ENCODE measurements at places on chromosomes 16 and 17.

DNA sequence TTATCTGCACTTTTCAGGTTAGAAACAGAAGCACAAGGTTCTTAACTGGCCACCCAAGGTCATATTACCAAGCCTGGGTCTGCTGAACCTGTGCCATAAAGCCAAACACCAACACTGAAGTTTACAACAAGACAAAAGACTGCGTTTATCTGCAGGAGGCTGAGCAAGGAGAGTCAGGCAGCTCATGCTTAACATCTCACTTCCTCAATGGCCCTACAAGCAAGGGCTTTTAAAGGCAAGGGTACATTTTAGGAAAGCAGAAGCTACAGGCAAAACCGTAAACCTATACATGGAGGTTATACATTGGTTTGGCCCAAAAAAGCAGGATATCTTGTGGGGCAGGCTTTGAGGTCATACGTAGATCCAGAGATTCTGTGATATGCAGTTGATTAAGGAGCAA lies 91.2 kb downstream of the GNAO1 start:
- no peak for DNase-seq

- DNase-seq = no peak
These were observed 45.5 kb downstream of the TBC1D16 start for GRCh38 chr17:79990051-79990592.

DNA sequence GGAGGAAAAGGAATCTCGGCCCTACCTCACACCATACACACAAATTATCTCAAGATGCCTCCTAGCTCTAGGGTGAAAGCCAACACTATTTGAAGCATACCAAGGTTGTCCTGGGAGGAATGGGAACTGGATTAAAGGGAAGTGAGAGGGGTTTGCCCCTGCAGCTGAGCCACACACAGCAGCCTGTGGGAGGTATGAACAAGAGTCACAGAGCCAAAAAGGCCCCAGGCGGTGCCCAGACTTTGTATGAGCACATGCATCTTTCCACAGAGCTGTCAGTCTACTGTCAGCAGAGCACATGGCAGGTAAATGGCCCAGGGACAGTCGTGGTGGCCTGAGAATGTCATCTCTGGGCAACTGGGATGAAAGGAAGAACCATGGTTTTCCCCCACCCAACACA lies 31.0 kb upstream of the RCVRN start:
- no peak for DNase-seq

- DNase-seq = no peak
These were observed 5.0 kb downstream of the SPDYE4 start for GRCh38 chr17:8753136-8753975.

DNA sequence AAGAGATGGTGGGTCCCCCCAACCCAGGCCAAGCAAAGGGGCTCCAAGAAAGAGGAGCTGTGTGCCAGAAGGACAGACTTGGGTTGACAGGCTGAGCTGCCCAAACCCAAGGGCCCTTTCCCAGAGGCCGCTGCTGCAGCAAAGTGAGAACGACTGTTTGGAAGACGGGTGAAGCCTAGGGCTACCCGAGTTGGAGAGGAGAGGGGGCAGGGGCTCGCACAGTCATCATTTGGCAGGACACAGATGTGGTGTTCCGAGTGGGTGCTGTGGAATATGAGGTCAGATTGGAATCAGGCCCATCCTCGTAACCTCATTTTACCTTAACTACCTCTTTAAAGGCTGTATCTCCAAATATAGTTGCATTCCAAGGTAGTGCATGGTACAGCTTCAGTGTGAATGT lies 5.3 kb upstream of the MFAP4 start:
- no peak for DNase-seq

- no peak for DNase-seq
These were observed 174.6 kb downstream of the ZNF423 start for GRCh38 chr16:49681217-49681883.

- no peak for DNase-seq
These were observed 26.7 kb upstream of the NUDT16L1 start for GRCh38 chr16:4666537-4667202.

DNA sequence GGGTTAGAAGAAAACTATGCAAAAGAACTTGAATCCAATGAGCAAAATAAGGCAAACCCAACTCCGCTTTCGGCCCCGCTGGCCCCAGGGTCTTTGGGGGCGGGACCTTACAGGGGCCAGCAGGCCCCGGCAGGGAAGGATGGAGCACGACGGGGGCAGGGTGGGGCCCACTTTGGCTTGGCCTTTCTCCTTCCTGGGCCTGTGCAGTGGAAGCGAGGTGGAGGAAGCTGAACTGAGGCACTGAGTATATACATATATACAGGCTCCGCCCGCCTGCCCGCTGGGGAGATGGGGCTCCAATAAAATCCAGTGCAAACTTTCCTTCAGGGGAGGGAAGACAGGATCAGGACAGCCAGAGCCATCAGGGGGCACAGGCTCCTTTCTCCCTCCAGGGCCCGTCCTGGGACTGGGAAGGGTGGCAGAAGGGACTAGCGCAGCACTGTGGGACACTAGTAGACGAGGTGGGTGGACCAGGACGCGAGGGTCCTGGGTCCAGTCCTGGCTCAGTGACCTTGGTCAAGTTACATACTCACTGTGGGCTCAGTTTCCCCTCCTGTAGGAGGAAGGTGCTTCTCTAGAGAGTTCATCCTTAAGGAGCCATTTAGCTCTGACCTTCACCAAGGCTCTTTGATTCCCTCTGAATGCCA lies 20.9 kb upstream of the MPO start:
- DNase-seq = peak; percentile 34

- peak; percentile 9 for DNase-seq
These were observed 24.7 kb downstream of the NTAN1 start for GRCh38 chr16:15031179-15031578.

DNA sequence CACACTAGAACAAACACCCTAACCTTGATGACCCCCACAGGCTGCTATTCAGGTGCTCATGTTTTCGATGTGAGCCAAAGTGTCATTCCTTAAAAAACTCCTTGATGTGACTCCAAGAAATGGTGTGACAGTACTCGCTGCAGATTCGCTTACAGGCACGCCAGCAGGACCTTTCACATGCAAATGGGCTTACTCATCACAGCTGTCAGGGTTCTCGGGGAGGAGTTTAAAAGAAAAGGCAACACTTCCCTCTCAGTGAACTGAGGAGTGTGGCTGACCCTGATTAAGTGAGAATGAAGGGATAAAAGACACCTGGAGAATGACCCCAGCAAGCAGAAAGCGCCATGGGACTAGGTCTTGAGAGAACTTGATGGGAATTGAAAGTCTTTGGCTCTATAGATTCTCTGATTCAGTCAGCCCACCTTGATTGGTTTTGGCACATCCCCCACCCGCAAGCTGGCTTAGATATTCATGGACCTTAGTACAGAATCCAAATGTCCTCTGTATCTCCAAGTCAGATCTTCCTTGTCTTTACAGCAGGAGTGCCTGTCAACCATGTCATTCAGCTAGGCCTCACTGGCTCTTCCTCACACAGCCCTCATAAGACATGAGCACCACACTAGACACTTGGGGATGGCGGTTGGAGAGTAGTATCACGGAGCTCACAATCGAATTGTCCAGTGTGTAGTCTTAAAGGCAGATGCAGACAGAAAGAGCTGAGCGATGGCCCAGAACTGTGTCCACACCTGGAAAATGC lies 82.6 kb downstream of the HIC1 start:
- no peak for DNase-seq

DNA sequence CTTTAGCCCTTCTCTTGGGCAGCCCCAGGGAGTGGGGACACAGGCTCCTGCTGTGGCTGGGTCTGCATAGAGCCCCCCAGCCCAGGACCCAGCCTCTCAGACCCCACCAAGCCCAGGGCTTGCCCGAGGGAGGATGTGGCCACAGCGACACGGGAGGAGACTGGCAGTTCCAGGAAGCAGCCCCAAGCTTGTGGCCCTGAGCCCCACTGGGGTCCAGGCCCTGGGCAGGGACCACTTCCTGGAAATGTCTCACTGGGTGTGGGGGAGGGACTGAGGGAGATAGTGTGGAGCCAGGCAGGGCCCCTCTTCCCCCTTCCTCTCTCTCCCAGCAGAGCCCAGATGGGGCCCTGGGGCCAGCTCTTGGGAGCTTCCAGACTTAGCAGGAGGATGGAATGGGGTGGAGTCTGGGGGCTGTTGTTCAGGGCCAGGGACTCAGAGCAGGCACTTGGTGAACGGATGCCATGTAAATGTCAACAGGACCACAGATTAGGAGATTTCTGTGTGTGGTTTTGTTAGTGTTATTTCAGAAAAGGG lies 35.3 kb downstream of the ADGRG5 start:
- peak; percentile 37 for DNase-seq

DNA sequence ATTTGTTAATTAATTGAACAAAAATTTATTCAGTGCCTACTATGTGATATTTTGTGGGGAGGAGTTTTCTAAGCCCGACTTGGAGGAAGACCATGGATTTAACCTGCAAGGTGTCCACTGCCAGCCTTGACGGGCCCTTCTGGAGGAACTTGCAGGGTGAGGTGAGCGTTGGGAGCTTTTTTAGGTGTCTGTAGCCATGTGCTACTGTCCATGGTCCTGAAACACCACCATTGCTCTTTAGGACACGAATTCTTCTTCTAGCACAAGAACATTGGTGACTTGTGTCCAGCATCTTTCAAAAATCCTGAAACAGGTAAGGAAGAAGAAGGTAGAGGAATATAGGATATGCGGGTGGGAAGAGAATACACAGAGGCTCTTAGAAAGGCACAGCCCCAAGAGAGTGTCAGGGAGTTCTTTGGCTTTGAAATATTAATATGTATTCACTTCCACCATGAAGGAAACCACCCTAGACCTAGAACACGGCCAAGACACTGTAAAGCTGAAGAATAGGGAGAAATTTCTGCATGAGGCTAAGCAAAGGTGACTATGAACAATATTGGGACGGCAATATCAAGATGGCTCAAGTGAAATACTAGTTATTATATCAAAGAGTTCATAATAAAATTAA lies 27.9 kb upstream of the OR4D1 start:
- DNase-seq = no peak

- DNase-seq = no peak
These were observed 19.0 kb downstream of the HEATR9 start for GRCh38 chr17:35849469-35850348.

DNA sequence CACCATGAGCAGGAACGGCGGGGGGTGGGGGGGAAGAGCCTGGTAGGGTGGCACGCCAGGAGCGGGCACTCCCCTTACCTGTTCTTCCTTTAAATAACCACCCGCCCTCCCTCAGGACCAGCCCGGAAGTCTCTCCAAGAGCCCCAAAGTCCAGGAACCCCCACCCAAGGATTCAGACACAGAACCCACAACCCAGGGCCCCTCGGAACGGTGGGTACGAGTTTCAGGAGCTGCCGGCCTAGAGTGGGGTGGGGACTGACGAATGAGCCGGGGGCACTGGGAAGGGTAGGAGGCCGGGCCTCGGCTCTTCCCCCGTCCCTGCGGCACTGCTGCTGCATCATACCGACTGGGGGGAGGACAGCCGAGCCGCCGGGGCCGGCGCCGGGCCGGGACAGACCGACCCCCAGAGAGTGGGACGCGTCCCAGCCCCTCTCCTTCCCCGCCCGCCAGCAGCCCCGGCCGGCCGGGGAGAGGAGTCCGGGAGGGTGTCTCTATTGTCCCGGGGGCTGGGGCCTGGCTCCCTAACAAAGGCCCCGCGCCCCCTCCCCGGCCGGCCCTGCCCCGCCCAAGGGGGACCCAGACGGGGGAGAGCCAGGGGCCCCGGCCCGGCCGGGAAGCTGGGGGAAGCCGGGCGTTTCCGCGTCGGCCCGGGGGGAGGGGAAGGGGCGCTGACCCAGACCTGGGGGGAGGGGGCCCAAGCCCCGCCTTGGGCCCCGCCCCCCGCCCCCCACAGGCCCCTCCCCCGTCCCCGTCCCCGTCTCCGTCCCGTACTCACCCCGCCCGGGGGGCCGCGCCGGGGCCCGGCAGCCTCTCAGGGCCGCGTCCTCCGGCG lies 747 bp downstream of the ATXN7L3 start:
- DNase-seq = no peak

DNA sequence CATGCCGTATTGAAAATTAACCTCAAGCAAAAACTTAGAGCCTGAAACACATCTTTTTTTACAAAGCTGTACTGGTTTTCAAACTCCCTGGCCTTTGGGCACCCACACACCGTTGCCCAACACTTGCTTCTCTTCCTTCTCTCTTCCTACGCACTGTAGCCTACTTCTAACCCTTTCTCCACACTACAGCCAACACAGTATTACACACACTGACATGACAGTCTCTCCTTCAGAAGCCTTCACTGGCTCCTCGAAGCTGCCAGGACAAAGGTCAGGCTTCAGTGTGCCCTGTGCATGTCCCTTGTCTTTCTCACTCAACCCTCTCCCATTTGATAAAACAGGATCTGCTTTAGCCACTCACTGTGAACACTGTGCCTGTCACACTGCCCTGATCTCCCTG lies 8.0 kb downstream of the FANCA start:
- DNase-seq = no peak

DNA sequence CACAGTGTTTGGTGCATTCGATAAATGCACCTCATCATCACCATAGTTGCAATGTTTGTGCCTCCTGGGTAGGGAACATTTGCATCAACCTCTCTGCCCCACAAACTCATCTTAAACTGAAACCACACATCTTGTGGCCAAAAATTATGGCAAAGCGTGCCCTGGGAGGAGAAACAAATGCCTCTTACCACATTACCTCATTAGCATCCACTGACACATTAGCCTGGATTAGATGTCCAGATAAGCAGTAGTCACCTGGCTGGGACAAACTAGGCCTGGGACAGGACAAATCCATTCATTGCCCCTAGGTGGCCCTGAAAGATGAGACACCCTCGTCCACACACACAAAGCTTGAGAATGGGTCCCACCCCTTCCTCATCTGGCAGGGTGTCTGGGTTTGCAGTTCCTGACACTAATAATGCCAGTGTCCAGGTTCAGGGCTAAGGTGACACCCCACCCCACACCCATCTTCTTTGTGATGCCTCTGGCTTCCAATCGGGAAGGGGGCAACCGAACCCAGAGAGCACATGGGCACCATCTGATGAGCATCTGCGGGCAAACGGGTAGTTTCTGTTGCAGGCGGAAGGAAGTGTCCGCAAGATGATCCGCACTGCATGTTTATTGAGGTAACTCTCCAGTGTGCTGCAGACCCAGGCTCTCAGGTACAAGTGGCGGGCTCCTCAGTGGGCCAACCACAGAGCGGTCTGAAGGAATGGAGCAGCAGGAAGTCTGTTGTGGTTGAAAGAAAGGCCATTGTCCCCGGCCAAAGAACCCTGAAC lies 8.6 kb downstream of the XYLT1 start:
- no peak for DNase-seq

DNA sequence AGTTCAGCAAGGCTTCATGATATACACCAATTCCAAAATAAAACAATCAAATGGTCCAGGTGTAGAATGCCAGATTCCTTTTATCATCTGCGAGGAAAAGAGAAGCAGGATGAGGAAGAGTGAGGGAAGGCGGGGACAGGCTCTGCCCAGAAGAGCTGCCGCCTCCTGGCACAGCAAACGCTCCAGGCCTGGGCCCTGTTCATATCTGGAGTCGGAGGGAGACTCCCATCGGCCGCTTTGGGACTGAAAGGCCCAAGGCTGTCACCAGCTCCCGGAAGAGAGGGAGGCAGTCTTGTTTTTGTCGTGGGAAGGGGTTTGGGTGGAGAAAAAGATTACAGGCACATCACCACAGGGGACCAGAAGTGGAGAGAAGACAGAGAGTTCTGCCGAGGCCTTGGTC lies 29.0 kb upstream of the SLC25A19 start:
- DNase-seq = no peak

All from RWPE2 (cell line).